ENCODE measurements at places on chromosomes 6 and 20. TPM values are rescaled to one million over a fixed set of nuclear protein-coding genes. Genes with fewer than 3 reads are reported as not detected.

MAFB gene
- total RNA-seq: 3.3 TPM

PRICKLE4 gene
- total RNA-seq: not detected

CAGE1 gene
- total RNA-seq: 0.17 TPM

WFDC12 gene
- total RNA-seq: not detected

BPIFA1 gene
- not detected for total RNA-seq

TTLL9 gene
- total RNA-seq: 0.17 TPM

RAET1G gene
- total RNA-seq: 5.8 TPM

SEL1L2 gene
- not detected for total RNA-seq

Data from smooth muscle cell of trachea (primary cell).